ENCODE measurements at places on chromosomes 1 and 21.

DNA sequence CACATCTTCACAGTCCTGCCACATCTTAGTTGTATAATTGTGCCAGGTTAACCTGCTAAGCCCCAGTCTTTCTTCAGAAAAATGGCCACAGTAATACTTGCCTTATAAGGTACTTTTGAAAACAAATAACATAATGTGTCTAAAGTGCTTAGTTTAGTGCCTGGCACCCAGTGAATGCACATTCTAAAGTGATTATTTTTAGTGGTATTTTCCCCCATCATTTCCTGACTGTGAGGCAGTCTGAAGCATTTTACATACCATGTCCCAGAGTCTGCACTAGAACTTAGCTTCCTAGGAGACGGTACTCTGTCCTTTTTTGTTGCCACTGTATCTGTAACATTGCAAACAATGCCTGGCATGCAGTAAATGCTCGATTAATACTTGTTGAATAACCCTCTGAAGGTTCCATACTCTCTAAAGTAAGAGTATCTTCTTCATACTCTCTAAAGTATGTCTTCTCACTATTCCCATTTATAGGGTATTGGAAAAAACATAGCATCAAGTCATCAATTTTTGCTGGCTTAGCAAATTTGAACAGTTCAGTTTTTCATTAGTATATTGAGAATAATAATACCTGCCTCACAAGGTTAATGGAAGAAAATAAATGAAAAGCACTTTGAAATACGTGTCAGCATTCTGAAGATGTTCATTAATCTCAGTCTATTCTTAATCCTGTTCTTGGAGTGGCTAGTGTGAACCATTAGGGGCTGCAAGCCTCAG lies 43.7 kb downstream of the FMO3 start:
- DNase-seq: no peak

DNA sequence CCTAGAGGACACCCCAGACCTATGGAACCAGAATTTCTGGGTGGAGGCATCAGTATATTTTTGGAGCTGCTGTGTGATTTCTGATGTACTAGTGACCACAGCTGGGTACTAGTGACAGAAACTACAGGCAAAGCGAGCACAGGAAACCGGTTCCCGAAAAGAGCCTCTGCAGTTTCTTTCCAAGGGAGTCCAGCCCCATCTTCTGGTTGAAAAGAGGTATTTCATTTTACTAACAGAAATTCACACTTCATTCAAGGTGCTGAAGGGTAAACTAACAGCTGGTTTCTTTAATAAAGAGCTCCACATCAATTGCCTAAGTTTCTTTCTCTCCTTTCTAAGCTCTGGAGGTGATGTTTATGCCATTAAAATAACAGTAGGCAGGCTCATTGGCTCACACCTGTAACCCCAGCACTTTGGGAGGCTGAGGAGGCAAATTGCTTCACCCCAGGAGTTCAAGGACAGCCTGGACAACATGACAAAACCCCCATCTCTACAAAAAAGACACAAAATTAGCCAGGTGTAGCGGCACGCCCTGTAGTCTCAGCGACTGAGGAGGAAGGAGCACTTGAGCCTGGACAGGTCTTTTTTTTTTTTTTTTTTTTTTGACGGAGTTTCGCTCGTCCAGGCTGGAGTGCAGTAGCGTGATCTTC lies 22.0 kb downstream of the THAP3 start:
- no peak for DNase-seq

DNA sequence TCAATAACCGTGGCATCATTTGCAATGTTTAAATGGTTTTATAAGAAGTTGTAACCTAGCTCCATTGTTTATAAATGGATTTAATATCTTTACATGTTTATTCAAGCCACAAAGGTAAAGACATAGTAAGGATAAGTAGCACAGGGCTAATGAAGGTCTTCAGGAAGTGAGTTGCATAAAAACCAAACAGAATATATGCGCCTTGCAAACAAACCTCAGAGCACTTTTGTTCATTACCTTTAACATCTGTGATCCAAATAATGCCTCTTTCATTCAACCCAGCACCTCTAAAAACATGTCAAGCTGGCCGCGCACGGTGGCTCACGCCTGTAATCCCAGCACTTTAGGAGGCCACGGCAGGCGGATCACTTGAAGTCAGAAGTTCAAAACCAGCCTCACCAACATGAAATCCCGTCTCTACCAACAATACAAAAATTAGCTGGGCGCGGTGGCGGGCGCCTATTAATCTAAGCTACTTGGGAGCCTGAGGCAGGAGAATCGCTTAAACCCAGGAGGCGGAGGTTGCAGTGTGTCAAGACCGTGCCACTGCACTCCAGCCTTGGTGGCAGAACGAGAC lies 25.3 kb downstream of the BRINP3 start:
- no peak for DNase-seq

GRCh38 chr1:38964140-38964548 lies 22.5 kb upstream of the RHBDL2 start:
- no peak for DNase-seq

- no peak for DNase-seq
These were observed 48.5 kb downstream of the UTP25 start for GRCh38 chr1:209876078-209876800.

- no peak for DNase-seq
These were observed 715.7 kb upstream of the ZP4 start for GRCh38 chr1:238606457-238606856.
